ENCODE measurements at places on chromosomes 3 and 15. TPM values are rescaled to one million over a fixed set of nuclear protein-coding genes. Genes with fewer than 3 reads are reported as not detected.

TIPARP gene
- total RNA-seq, result 14.8 TPM

ATP2B2 gene
- total RNA-seq, result not detected

SLC28A2 gene
- not detected for total RNA-seq

TMEM207 gene
- total RNA-seq, result not detected

MORC1 gene
- total RNA-seq, result not detected

ZNF770 gene
- total RNA-seq, result 15.7 TPM

FGD5 gene
- total RNA-seq, result 74.3 TPM

MCF2L2 gene
- total RNA-seq, result 0.22 TPM

B4GALT4 gene
- total RNA-seq, result 3.0 TPM

CAPN3 gene
- total RNA-seq, result 0.60 TPM

FSIP1 gene
- total RNA-seq, result 0.44 TPM

PPARG gene
- total RNA-seq, result 42.7 TPM

P2RY14 gene
- not detected for total RNA-seq

GOLGA8T gene
- not detected for total RNA-seq

GPR160 gene
- total RNA-seq, result 1.7 TPM

LARP6 gene
- 7.1 TPM for total RNA-seq

CHRM5 gene
- total RNA-seq, result 0.20 TPM

TM6SF1 gene
- 30.9 TPM for total RNA-seq

PCOLCE2 gene
- not detected for total RNA-seq

APBA2 gene
- total RNA-seq, result 17.4 TPM

PLSCR5 gene
- total RNA-seq, result not detected

FAM174B gene
- total RNA-seq, result 57.3 TPM

GOLGA8K gene
- total RNA-seq, result not detected

IFT122 gene
- 37.9 TPM for total RNA-seq

ZDHHC19 gene
- not detected for total RNA-seq

NEK10 gene
- total RNA-seq, result 1.4 TPM

ARID3B gene
- total RNA-seq, result 1.3 TPM

FAM107A gene
- total RNA-seq, result 0.20 TPM

DENND6A gene
- total RNA-seq, result 18.8 TPM
